ENCODE measurements at places on chromosomes 12 and 14.

GRCh38 chr14:57382283-57382682 lies 8.1 kb upstream of the NAA30 start:
- no peak for DNase-seq

- DNase-seq, result no peak
These were observed 7.4 kb downstream of the BMP4 start for GRCh38 chr14:53949201-53949600.

GRCh38 chr12:116303929-116304328 lies 26.4 kb upstream of the MED13L start:
- DNase-seq, result no peak

DNA sequence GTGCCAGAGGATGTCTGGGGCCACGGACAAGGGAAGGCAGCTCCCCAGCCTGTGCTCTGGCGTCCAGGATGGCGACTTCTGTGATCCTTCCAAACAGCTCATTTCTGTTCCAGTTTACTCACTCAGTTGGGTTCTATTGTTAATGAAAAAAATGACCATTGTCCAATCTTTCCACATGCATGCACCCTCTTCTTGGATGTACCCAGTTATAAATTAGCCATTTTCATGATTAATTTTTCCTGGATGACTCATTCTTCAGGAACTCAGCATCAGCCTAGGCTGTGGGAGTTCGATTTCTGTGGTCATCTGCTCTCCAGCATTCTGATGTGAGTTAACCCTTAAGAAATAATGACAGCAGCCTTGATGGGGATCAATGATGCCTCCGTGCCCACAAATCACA lies 926.8 kb downstream of the BCL11B start:
- no peak for DNase-seq

- no peak for DNase-seq
These were observed 28.7 kb upstream of the CPSF6 start for GRCh38 chr12:69210661-69211060.

GRCh38 chr12:24820872-24821271 lies 128.0 kb downstream of the BCAT1 start:
- no peak for DNase-seq

GRCh38 chr14:21191261-21191808 lies 35.5 kb upstream of the OR5AU1 start:
- no peak for DNase-seq

- DNase-seq, result no peak
These were observed 36.7 kb upstream of the GPATCH2L start for GRCh38 chr14:76115010-76115422.

DNA sequence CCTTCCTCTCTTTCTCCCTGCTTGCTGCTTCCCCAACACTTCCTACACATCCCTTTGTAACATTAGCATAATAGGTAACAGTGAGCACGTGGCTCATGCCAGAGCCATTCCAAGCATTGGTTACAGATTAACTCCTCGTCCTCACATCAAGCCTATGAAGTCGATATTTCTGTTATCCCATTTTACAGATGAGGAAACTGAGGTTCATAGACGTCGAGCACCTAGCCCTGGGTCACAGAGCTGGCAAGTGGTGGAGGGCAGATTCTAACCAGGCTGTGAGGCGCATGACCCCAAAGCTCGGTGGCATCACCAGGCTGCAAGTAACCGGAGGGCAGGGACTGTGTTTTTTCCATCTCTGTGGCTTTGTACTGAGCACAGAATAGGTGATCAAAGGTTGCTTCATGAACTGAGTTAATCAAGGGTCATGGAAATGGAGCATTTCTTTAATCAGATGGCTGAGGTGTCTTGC lies 5.7 kb upstream of the SERPINA1 start:
- DNase-seq, result no peak

- DNase-seq, result peak; percentile 63
These were observed 8.4 kb downstream of the OR6S1 start for GRCh38 chr14:20632831-20633691.

Measured in activated T-cell treated with anti-CD3 and anti-CD28 coated beads for 48 hours (primary cell).